A549 treated with DMSO at 1 μM for 4 hours (cell line): ENCODE measurements at places on chromosomes 7 and 10. TPM values are rescaled to one million over a fixed set of nuclear protein-coding genes. Genes with fewer than 3 reads are reported as not detected.

CACNB2 gene
- not detected in 5 replicates for total RNA-seq

TMEM213 gene
- not detected in 5 replicates for total RNA-seq

TUBAL3 gene
- total RNA-seq, result 0.30 to 0.52 TPM (median 0.33 TPM) in 5 replicates

WIPF3 gene
- 0.37 to 0.61 TPM (median 0.51 TPM) in 5 replicates for total RNA-seq

KEL gene
- not detected in 5 replicates for total RNA-seq

DNAH11 gene
- total RNA-seq, result 0.02 to 0.26 TPM (median 0.10 TPM) in 5 replicates

MOGAT3 gene
- total RNA-seq, result not detected in 5 replicates

PLXDC2 gene
- 0.06 TPM in 2 of 5 replicates, not detected in the others for total RNA-seq

RASA4B gene
- 1.4 to 1.9 TPM (median 1.7 TPM) in 5 replicates for total RNA-seq

LEP gene
- not detected in 5 replicates for total RNA-seq

RHOBTB1 gene
- 5.1 to 7.1 TPM (median 7.0 TPM) in 5 replicates for total RNA-seq

CRHR2 gene
- not detected in 5 replicates for total RNA-seq

RSPH10B gene
- total RNA-seq, result 0.09 to 0.27 TPM (median 0.12 TPM) in 4 of 5 replicates, not detected in the other

FLNC gene
- total RNA-seq, result 4.9 to 7.3 TPM (median 5.9 TPM) in 5 replicates

TEX36 gene
- total RNA-seq, result not detected in 5 replicates

EXOSC1 gene
- total RNA-seq, result 53.5 to 58.6 TPM (median 54.4 TPM) in 5 replicates

SFXN2 gene
- 2.9 to 4.4 TPM (median 3.8 TPM) in 5 replicates for total RNA-seq

BUB3 gene
- 174 to 206 TPM (median 188 TPM) in 5 replicates for total RNA-seq

RNF32 gene
- 0.91 to 1.4 TPM (median 1.2 TPM) in 5 replicates for total RNA-seq

TMEM72 gene
- not detected in 5 replicates for total RNA-seq

STAG3 gene
- total RNA-seq, result 0.08 to 0.27 TPM (median 0.14 TPM) in 4 of 5 replicates, not detected in the other

LMOD2 gene
- not detected in 5 replicates for total RNA-seq

SDHAF3 gene
- 16.6 to 45.7 TPM (median 28.3 TPM) in 5 replicates for total RNA-seq

RAB19 gene
- total RNA-seq, result not detected in 5 replicates

SLC26A5 gene
- total RNA-seq, result not detected in 5 replicates
